NCI-H1930 (cell line): ENCODE measurements at places on chromosomes 7 and 10.

- DNase-seq: no peak
These were observed 104.0 kb downstream of the PARP12 start for GRCh38 chr7:139958599-139959284.

- DNase-seq: no peak
These were observed 374.9 kb upstream of the CELF2 start for GRCh38 chr10:10642751-10643150.

- no peak for DNase-seq
These were observed 23.6 kb downstream of the DDIT4 start for GRCh38 chr10:72297281-72297804.

DNA sequence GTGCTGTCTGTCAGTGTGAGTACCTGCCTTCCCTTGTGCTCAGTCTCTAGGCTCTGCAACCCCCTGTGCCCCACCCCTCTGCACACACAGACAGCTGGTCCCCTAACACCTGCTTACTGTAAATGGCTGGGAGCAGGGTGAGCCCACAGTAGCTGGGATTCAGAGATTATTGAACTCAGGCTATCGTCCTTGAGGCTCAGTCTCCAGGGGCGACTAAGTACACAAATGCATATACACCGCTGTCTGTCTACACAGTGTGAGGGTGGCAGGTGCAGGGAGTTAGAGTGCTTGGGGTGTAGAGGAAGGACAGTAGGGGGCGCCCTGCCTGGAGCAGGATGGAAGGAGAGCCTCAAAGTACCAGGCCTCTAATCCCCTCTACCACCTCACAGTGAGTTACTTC lies 12.9 kb downstream of the UPP1 start:
- DNase-seq: no peak

GRCh38 chr10:53298443-53298842 lies 525.9 kb upstream of the MBL2 start:
- no peak for DNase-seq
